Activated CD4-positive, alpha-beta T cell treated with anti-CD3 and anti-CD28 coated beads for 48 hours (primary cell): ENCODE measurements at places on chromosomes 6 and 20.

DNA sequence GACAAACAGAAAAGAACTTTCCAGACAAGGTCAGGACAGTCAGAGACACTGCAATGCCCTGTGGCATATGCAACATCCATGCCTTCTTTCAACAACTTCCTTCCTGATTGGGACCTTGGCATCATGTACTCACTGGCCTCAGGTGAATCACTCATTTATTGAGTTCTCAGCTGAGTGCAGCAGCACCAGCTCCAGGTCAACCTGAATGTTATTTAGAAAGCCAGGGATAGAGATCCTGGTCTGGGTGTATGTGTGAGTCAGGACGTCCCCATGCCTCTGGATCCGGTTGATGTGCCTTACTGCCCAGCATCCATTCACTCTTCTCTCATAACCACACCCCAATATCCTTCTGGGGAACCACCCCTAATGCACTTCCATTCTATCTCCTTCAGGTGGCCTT, 54.4 kb downstream of the SNRNP48 start:
- no peak for DNase-seq

- DNase-seq = no peak
Measured at GRCh38 chr20:2700913-2701620, 8.5 kb downstream of the EBF4 start.

GRCh38 chr20:5865604-5866003, 84.7 kb downstream of the TRMT6 start:
- DNase-seq = no peak

- no peak for DNase-seq
Measured at GRCh38 chr20:4318891-4319290, 303.5 kb upstream of the RNF24 start.

- DNase-seq = no peak
Measured at GRCh38 chr6:159806021-159806458, 6.0 kb downstream of the PNLDC1 start.

GRCh38 chr20:59706400-59706693, 102.0 kb downstream of the PHACTR3 start:
- DNase-seq = no peak

DNA sequence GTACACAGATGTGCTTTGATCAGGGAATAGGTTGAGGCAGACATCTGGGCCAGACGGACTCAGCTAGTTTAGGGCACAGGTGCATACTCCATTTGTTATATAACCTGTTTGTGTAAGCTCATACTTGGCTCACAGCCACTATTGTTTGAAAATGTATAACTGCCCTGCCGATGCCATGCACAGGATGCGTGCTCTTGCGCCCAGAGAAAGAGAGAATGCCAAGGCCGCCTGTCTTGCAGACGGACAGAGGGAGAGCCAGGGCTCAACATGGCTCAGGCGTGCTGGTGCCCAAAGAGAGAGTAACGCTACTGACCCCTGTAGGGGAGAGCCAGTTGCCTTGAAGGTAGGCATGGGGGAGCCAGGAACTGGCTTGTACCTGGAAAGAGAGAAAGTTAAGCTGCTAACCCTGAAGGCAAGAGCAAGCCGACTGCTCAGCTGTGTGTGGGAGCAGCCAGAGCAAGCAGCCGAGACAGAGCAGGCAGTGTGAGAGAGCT, 57.7 kb downstream of the FAM229B start:
- no peak for DNase-seq

GRCh38 chr6:109006818-109007217, 87.8 kb downstream of the SESN1 start:
- DNase-seq = no peak

- DNase-seq = no peak
Measured at GRCh38 chr20:36385503-36385902, 79.4 kb downstream of the DLGAP4 start.

DNA sequence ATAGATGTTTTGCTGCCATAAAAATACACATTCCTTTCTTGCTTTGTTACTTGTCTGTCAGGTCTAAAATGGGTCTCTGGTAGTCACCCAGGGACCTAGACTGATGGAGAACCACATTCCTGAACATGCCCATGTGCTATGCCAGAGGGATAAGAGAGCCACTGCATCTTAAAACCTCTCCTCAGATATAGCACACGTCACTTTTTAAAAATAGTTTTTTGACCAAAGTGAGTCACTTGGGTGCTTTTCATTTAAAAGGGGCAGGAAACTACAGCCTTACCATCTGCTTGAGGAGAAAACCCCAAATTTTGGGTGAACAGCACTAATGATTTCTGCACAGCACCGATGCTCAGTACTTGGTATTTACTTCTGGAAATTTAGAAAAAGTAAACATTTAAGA, 197.8 kb downstream of the OGFRL1 start:
- DNase-seq = no peak

- DNase-seq = no peak
Measured at GRCh38 chr6:37373822-37374471, 20.2 kb downstream of the RNF8 start.

DNA sequence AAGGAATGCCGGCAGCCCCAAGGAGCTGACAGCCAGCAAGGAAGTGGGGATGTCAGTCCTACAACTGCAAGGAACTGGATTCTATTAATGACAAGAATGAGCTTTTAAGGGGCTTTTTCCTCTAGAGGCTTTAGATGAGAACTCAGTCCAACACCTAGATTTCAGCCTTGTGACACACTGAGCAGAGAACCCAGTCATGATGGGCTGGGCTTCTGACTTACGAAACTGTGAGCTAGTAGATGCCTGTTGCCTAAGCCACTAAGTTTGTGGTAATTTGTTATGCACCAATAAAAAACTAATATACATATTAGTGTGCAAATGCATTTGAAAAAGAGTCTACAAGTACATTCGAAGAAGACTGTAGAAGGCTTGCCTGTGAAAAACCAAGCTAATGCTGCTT, 263.3 kb downstream of the SOX4 start:
- no peak for DNase-seq

DNA sequence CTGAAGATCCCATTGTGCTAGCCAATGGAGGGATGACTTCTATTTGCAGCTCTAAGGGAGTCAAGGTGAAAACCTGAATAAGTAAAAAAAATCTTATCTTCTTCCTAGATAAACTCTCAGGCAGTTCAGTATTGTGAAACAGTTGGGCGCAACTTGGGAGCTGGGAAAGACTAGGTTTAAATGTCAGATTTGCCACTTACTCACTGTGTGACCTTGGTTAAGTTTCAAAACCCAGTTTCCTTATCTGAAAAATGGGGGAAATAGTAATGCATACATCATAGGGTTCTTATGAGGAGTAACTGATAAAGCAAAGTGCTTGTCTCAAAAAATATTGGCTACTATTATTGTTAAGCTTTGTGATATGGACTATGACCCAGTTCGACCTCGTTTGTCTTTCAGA, 88.8 kb downstream of the CD83 start:
- DNase-seq = no peak

GRCh38 chr6:64006246-64006645, 370.6 kb downstream of the PHF3 start:
- DNase-seq = no peak

- DNase-seq = no peak
Measured at GRCh38 chr6:165915022-165915770, 252.2 kb upstream of the PDE10A start.

- no peak for DNase-seq
Measured at GRCh38 chr6:21739838-21740237, 146.3 kb downstream of the SOX4 start.

DNA sequence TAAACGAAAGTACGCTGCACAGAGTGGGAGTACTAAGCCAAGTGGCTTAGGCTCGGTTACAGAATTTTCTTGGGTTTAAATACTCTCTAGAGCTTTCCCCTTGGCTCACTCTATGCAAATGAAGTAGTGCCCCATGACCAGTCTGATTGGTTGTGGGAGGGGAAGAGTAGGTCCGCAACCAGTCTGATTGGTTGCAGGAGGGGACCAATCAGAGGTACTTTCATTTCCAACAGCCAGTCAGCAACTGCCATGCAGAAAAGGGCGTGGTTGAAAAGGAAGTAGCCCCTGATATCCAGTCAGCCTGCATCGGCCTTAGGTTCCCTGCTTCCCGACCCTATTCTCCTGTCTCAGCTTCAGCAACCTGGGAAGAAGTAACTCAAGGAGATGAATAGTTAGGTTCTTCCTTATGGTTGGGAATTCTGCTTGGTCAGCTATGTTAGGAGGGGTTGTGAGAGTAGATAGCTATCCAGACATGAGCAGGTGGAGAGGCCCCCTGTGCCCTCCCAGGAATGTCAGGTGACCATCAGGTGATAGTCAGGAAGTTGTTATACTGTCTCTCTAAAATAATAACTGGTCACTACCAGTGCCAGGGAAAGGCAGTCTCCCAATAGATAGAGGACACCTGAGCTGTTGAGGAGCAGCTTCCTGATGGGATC, 57.4 kb downstream of the FARS2 start:
- DNase-seq = no peak

- no peak for DNase-seq
Measured at GRCh38 chr6:132399376-132400074, 1.8 kb downstream of the MOXD1 start.

DNA sequence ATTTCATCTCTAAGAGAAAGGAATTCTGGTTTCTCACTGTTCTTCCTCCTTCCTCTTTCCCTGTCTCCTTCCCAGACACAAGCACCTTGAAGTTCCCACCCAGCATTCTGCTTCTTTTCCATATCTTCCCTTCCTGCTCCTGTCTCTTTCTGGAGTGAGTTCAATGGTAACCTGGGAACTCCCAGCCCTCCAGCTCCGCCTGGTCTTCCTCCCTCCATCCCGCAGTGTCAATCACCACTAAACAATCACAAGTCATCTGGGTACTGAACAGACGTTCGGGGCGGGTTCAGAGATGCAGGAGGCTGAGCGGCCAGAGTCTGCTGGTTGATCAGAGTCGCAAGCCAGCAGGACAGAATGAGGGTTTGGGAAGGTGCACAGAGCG, 7.7 kb downstream of the TTBK1 start:
- peak; percentile 25 for DNase-seq

DNA sequence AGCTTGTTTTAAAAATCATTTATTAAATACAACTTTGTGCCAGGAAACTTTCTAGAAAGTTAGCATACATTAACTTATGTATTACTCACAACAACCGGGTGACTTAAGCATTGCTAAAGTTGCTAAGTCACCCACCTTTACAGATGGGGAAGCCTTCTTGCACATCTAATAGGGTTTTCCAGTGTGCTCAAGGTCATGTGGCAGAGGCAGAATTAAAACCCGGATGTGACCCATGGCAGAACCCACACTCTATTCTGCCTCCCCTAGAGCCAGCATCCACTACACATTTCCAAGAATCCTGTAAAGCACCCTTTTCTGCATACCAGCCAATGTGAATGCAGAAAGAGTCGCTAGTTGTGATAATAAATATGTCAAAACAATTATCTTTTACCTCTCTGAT, 13.4 kb downstream of the LINC00237 start:
- no peak for DNase-seq

DNA sequence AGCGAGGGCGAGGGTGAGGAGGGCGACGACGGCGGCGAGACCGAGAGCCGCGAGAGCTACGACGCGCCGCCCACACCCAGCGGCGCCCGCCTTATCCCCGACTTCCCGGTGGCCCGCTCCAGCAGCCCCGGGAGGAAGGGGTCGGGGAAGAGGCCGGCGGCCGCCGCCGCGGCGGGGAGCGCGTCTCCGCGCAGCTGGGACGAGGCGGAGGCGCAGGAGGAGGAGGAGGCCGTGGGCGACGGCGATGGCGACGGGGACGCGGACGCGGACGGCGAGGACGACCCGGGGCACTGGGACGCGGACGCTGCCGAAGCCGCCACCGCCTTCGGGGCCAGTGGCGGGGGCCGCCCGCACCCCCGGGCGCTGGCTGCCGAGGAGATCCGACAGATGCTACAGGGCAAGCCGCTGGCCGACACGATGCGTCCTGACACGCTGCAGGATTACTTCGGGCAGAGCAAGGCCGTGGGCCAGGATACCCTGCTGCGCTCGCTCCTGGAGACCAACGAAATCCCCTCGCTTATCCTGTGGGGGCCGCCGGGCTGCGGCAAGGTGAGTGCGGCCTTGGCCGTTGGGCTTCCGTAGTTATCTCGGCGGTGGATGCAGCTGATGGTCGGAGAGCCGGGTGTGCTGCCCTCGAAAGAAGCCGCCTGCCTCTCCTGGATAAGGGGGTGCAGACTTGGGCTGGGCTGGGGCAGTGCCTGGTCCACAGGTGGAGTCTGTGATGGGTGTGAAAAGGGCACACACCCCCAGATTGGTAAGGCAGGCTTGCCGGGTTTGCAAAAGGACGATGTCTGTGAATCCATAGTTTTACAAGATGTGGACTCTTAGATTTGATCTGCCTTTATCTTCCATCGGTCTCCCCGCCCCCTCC, 938 bp downstream of the WRNIP1 start:
- peak; percentile 48 for DNase-seq

GRCh38 chr6:1917626-1918371, 308.1 kb downstream of the FOXC1 start:
- peak; percentile 73 for DNase-seq

DNA sequence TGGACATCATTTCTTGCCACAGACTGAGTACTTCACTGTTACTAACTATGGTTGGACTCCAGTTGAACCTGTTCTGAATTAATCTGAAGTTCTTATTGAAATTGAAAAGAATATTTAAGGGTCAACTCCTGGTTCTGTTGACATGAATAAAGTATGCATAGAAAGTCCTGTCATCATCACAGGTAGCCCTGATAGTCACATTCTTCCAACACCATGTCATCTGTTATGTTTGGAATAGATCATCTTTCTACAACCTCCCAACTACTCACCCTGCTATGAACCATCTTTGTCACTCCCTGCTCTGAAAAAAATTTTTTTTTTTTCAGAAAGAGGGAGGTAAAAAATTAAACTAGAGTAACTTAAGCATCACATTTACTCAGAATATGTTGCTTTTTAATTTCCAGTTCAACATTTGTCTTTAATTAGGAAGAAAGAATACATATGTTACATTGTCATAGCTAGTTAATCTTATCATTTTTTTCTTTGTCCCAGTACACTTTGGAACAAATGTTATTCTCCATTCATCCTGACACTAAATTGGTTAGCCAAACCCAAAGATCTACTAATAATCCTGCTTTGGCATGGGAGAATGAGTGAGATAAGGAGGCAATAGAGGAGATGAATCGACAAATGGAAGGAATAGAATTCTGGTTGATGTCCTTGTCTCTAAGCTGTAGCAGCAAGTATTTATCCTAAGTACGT, 775.1 kb upstream of the NRSN1 start:
- DNase-seq = no peak

GRCh38 chr20:19495905-19496703, 262.0 kb upstream of the RIN2 start:
- DNase-seq = no peak

GRCh38 chr6:141552463-141552862, 580.3 kb upstream of the GJE1 start:
- DNase-seq = no peak

GRCh38 chr6:28474441-28475219, 31.3 kb upstream of the ZSCAN23 start:
- peak; percentile 18 for DNase-seq

DNA sequence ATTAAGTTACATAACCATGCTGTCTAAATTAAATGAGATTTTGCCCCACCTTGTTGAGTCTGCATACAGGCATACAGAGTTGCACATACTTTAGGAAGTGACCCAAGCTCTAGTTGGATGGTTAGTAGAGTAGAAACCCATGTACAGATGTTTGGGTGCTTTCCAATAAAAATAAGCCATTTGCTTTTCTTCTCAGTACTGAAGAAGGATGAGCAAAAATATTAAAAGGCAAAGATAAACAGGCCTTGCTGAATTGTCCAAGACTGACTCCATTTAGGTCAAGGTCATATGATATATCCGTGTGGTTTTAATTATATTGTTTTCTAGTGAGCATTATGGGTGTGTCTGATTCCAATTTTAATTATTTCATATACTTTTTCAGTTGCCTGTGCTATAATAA, 589.4 kb downstream of the RFPL4B start:
- no peak for DNase-seq

- no peak for DNase-seq
Measured at GRCh38 chr20:2116170-2116940, 14.7 kb downstream of the STK35 start.
